Stimulated activated CD4-positive, alpha-beta T cell treated with anti-CD3 and anti-CD28 coated beads, TNF-alpha, amount 100 ng/mL, for 1 hour (primary cell): ENCODE measurements at places on chromosomes 2 and 18.

DNA sequence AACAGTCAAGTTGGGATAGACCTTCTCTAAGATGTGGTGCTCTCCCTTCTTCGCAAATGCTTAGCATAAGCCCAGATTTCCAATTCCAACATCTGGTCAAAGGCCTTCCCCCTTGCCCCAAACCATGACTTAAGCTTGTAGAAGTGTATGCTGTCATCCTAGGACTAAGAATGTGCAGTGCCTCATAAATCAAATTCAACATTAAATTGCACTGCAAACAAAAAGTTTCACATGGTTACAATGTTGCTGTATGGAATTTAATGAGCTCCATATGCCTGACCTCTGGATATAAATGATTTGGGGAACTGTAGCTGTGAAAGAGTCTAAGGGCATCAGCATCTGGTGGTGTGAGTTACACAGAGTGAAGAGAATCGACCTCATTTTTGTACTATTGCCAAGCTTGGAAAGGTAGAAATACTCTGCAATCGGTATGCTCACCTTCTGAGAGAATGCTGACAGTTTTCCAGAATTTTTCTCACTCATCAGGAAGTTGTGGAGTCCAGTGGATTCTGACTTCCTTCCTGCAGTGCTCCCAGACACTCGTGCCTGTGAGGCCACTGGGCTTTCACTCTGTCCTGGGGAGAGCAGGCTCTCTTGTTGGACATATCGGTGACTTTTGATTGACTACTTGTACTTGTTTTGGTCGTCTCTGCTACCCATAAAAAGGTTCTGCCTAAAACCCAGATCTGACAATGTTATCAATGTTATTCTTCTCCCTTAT lies 40.6 kb downstream of the FASTKD2 start:
- DNase-seq, result no peak

- DNase-seq, result no peak
These were observed 6.7 kb downstream of the PPP1R7 start for GRCh38 chr2:241156971-241157441.

- DNase-seq, result no peak
These were observed 26.3 kb downstream of the B4GALT6 start for GRCh38 chr18:31657823-31658669.

DNA sequence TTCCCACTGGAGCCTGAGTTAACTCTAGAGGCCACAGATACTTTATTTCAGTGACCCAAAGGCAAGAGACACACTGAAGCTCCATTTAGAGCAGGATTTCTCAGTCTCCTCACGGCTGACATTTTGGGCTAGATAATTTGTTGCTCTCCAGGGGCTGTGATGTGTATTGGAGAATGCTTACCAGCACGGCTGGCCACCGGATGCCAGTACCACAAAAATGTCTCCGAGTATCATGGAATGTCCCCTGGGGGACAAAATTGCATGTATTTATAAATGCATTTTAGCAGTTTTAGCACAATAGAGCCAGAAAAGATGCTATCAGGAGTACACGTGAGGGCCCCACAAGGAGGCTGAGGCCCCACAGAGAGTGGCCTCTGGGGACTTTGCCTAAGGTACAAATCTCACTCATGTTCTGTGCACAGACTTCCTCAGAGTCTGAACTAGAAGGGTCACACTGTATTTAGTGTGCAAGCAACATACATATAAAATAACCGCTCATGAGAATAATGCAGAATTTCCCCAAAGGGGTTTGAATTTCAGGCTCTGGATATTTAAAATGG lies 20.5 kb upstream of the DCC start:
- DNase-seq, result no peak

- DNase-seq, result no peak
These were observed 12.5 kb upstream of the TMEM185B start for GRCh38 chr2:120235681-120236080.

DNA sequence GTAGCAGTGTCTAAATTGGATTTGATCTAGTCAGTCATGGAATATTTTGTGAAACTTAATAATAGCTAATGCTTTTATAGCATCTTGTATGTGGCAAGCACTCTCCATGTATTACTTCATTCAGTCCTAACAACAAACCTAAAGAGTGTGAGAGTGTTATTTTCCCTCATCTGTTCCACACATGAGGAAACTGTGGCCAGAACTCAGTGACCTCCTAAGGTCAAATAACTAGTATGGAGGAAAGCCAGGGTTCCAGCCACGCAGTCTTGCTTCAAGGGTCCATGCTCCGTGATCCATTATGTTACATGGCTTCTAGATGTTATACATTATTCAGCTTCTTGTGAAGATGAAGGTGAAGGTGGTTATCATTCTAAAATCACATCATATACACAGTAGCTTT lies 45.5 kb downstream of the TWSG1 start:
- DNase-seq, result no peak

DNA sequence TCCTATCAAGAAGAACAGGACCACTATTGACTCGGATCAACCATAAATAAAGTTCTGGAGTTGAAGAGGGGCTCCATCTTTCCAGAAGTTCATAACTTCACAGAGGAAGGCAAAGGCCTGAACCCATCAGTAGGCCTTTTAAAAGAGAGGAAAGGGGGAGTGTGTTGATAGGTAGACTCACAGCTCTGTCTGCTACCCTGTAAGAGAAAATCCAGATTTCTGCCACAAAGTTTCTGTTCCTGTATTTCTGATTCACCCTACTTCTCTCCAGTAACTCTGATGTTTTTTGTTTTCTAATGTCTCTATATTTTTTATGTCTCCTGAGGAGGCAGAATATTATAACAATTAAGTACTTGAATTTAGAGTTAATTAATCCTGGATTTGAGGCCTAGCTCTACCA lies 564.0 kb downstream of the TNS1 start:
- DNase-seq, result no peak

GRCh38 chr2:199883474-199884212 lies 27.4 kb upstream of the C2orf69 start:
- DNase-seq, result no peak

DNA sequence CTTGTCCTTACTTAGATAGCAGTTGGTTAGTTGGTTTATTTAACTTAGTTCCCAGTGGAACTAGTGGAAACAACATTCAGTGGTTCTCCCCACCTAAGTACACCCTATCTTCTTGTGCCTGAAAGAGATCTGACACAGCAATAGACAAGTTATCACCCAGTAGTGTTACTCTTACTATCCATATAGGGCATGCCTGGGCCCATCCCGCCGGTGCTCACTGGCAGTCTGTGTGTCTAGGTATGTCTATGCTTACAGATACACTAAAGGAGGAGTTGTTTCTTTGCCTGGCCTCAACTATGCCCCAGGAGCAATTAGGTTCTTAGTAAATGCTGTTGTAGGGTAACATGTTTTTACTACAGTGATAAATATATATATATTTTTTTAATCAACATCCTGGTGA lies 12.0 kb upstream of the NRP2 start:
- no peak for DNase-seq

- no peak for DNase-seq
These were observed 99.7 kb downstream of the ARHGEF4 start for GRCh38 chr2:130936451-130936850.

DNA sequence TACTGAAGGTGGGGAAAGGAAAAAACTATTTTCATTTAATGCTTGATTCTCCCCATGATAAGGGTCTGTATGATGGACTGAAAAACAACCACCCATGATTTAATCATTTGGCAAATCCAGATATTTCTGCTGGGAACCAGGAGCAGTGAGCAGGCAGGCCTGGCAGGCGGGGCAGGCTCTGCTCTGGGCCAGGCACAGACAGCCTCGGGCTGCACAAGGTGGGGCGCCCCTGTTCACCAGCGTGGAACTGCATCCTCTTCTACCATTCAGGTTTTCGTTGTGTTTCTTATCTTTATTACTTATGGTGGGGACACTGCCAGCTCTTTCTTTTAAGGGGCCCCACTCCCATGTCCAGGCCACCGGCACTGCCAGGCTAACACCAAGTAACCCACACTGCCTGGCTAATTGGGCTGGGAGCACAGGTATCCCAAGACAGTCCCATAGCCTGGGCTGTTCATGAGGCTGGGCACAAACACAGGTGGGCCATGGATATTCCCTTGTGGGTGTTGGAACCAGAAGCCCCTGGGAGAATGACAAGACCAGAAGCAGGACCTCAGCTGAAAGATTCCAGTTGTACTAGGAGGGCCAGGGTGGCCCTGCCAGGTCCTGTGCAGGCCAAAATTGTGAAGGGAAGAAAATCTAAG lies 57.1 kb upstream of the RALBP1 start:
- DNase-seq, result no peak

DNA sequence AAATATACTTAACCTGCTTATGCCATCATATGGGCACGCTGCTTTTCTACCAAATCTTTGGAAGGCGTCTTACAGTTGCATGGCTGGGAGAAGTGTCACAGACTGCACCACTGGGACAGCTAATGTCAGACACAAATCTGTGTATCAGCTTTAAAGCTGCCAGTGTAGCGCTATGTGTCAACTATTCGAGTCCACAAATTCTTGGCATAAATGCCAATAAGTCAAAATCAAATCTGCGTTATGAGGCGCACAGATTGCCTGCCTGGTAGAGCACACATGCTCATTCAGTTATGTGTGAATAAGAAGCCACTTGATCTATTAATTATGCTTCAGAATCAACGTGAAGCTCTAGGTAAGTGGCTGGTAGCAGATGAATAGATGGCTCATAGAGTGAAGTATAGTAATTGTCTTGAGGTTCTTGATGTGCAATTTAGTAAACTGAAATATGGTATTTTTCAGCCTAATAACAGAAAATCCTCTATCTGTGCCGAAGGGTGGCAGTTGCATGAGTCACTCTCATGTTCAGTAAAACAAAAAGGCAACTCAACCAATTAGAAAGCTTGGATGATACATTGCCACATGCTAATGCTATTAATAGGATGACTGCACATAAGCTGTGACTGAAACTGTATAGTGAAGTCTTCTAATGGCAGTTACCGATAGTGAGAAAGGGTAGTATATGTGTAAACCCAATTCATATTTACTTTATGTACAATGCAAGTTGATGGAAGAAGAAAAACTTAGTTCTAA lies 52.0 kb downstream of the DCC start:
- no peak for DNase-seq

GRCh38 chr2:199404841-199405240 lies 52.9 kb downstream of the SATB2 start:
- DNase-seq, result no peak

GRCh38 chr2:224310943-224311625 lies 90.8 kb downstream of the FAM124B start:
- DNase-seq, result no peak

- no peak for DNase-seq
These were observed 17.9 kb downstream of the REV1 start for GRCh38 chr2:99471654-99472599.

- DNase-seq, result no peak
These were observed 251.3 kb downstream of the PLCL1 start for GRCh38 chr2:198055716-198056115.

DNA sequence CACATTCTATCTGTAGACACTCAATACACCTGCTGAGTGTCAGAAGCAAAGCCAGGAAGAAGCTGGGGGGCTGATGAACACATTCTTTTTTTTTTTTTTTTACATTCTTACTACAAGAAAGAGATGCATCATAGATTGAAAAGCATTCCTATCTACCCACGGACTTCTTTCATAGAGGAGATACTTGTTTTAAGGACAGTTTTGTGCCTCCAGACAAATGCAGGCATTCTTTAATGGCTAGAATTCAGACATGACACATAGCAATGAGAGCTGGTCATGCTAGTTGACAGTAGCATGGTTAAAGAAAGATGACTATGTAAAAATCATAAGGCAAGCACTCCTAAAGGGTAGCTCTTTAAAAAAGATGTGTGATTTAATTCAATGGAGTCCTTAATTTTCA lies 110.2 kb downstream of the EPHA4 start:
- DNase-seq, result no peak

- no peak for DNase-seq
These were observed 46.4 kb downstream of the INSIG2 start for GRCh38 chr2:118134650-118135049.

DNA sequence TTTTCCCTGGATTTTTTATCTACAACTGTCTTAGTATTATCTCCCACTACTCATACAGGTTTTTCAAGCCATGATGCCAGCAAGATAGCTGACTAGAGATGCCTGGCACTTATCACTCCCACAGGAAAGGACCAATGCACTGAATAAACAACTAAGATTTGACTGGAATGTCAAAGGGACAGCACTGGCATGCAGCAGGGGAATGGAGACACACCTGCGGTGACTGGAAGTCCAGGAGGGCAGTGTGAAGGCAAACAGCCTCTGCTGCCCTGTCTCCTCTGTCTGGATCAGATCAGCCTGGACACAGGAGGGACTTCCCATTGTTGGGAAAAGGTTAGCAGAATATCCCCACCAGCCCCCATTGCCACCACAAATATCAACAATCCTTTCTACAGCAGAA lies 85.1 kb downstream of the TMEM237 start:
- DNase-seq, result no peak

DNA sequence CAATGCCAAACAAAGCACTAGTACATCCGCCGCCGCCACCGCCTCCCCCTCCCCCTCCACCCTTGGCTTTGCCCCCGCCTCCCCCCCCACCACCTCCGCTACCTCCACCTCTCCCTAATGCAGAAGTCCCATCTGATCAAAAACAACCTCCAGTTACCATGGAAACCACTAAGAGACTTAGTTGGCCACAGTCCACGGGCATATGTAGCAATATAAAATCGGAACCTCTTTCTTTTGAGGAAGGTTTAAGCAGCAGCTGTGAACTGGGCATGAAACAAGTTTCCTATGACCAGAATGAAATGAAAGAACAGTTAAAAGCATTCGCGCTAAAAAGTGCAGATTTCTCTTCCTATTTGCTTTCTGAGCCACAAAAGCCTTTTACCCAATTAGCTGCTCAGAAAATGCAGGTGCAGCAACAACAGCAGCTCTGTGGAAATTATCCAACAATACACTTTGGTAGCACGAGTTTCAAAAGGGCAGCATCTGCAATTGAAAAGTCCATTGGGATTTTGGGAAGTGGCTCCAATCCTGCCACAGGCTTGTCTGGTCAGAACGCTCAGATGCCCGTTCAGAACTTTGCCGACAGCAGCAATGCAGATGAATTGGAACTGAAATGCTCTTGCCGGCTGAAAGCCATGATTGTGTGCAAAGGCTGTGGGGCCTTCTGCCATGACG lies 168.0 kb downstream of the ASXL3 start:
- DNase-seq, result no peak

DNA sequence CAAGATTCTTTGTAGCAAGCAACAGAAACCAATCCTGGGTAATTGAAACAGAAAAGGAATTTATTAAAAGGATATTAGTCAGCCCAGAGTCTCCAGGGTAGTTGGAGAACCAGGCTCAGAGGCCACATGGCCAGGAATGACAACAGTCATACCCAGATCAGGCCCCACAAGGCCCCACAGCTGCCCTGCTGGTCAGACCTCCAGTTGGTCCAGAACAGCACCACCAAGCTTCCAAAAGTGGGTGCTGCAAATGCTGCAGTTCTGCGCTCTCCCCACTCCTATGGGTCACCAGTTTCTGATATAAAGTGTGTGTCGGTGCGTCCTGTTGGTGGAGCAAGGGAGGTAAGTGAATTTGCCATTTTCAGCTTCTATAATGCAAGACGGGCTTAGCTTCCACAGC lies 29.9 kb downstream of the KLHL29 start:
- no peak for DNase-seq

DNA sequence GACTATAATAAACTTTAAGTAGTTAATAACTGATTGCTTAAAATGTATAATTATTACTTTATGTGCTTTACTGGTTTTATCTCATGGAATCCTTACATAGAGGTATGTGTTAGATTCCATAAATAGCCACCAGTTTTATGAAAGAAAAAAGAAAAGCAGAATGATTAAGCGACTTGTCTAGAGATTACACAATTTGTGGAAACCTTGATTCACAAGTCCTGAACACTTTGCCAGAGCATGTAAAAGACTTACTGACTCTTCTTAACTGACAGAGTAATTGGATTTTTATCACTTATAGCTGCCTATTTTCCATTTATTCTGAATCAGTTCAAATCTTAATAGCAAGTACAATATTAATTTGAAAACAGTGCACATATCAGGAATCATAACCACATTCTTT lies 448.7 kb upstream of the NETO1 start:
- DNase-seq, result no peak
